ENCODE measurements at places on chromosomes 1 and 21.
A peak's percentile ranks its signal among the peaks of the same experiment; 100 is the strongest.

DNA sequence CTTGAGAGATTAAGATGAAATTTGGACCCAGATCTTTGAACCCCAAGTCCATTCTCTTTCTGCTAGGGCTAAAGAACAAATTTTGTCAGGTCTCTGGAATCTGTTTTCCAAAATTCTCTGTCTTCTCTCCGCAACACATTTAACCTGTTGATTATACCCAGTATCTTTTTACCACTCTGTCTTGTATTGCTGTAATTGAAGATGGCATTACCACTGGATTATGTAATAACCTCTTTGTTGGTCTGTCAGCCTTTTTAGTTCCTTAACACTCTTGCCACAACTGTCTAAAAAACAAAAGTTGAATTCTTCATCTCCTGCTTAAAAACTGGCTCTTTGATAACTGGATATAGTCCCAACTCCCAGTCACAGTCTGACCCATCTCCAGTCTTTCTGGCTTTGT lies 3.0 kb downstream of the SRP9 start:
- no peak for DNase-seq

DNA sequence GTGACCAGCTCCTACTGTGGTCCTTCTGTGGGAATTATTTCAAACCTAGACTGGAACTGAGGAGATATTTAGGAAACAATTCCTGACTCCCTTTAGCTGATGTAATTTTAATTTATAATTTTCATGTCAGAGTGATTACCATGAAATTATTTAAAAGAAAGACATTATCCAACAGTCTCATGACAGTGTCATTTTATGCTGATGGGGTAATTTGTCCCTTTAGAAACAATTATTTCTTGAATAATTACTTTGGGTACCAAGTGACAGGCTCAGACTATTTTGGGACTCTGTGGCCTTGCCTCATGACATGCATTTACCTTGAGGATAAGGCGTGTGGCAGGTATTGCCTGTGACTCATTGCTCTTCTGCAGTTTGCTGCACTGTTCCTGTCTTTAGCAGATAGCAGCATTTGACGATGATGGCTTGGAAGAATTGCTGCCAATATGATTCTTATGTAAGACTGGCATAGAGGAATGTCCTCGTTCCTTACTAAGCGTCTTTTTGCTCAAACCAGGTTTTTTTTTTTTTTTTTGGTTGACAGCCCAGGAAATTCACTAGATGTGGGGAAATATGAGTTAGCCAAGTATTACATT lies 206.0 kb upstream of the HMCN1 start:
- no peak for DNase-seq

DNA sequence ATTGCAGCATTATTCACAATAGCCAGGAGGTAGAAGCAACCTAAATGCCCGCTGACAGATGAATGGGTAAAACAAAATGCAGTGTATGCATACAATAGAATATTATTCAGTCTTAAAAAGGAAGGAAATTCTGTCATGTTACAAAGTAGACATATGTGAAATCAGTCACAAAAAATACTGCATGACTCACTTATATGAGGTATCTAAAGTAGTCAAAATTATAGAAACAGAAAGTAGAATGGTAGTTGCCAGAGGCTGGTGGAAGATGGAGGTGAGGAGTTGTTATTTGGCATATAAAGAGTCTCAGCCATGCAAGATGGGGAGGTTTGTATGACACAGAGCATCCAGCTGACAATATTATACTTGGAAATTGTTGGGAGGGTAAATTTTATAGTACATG lies 43.0 kb upstream of the EGLN1 start:
- DNase-seq = no peak

GRCh38 chr1:44909901-44910544 lies 67.0 kb upstream of the PTCH2 start:
- no peak for DNase-seq

DNA sequence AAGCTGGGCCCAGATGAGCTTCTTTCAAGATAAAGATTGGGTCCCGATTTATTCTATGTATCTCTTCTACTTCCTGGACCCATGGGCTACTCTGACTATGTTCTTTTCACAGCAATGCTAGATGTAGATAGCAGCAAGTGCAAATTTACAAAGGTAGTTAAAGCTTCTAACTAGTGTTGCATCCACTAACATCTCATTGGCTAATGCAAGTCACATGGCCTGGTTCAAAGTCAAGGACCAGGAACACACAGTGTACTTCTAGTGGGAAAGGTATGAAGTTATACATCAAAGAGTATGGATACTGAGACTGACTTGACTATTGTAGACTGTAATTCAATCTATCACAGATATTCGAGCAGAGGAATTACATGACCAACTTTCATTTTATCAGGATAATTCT lies 588.8 kb downstream of the PLA2G4A start:
- DNase-seq = no peak

DNA sequence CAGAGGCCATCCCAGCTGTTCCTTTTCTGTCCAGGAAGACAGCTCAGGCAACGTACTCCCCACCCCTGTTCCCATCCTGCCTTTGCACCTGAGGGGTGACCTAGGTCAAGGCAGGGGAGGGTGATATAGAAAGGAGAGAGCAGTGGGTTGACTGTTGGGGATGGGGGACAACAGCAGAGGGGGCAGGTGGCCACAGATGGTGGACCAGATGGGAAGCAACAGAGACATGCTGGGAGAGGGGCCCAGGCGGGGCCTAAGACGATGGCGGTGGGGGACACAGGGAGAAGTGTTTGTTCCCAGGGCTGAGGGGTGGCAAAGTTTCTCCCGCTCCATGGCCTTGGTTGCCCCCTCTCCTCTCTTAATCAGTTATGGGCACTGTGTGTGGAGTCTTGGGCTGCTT lies 6.3 kb downstream of the CELSR2 start:
- no peak for DNase-seq

DNA sequence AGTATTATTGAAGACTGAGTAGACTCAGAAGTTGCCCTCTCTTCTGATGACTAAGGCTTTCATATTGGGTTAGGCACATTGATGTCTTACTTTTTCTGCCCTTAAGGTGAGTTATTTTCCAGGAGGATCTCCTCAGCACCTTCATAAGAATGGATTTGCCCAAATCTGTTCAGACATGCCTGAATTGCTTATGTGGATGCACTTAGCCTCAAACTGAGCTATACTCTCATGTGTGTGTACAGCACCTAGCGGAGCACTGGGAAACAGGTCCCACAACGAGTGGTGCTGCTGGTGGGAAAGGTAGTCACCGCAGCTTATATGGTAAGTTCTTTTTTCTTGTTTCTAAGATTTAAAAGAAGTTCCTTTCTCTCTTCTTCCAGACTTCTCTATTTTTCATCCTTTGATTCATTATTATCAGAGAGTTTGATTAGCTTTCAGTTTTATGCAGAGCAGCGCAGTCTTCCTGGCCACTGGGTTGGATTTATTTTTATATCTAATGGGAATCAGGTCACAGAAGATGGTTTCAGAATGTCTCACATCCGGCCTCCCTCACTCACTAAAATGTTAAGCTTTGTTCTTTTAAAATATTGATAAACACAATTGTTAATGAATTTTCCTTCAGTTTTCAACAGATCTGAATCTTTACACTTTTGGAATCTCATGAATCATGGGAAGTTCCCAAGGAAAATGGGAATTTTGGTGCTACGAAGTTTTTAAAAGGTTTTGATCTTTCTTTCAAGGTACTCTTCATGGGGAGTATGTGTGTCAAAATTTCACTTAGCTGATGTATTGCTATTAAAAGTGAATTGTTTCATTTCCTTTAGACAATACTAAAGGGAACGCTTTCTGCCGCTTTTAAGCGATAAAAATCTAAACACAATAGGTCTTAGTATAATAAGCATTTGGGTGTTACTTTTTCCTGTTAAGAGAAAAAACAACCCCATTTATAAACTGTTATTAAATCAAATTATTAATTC lies 58.5 kb downstream of the EXTL2 start:
- no peak for DNase-seq

DNA sequence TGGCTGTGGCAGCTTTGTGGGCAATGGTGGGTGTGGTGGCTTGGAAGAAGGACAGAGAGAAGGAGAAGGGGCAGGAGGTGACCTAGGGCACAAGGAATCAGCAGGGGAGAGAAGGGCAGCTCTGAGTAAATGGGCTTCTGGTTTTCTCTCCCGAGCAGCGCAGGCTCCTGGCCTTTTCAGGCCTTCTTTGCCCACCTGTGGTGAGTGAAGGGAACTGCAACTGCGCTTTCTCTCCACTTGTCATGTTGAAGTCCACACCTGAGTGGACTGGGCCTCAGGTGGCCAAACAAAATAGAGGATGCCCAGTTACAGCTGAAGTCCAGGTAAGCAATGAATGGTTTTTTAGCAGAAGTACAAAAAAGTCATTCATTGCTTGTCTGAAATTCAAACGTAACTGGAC lies 29.4 kb upstream of the KCNA10 start:
- DNase-seq = no peak

- peak; percentile 76 for DNase-seq
Observed at GRCh38 chr1:111733183-111733991, 5.8 kb downstream of the INKA2 start.

DNA sequence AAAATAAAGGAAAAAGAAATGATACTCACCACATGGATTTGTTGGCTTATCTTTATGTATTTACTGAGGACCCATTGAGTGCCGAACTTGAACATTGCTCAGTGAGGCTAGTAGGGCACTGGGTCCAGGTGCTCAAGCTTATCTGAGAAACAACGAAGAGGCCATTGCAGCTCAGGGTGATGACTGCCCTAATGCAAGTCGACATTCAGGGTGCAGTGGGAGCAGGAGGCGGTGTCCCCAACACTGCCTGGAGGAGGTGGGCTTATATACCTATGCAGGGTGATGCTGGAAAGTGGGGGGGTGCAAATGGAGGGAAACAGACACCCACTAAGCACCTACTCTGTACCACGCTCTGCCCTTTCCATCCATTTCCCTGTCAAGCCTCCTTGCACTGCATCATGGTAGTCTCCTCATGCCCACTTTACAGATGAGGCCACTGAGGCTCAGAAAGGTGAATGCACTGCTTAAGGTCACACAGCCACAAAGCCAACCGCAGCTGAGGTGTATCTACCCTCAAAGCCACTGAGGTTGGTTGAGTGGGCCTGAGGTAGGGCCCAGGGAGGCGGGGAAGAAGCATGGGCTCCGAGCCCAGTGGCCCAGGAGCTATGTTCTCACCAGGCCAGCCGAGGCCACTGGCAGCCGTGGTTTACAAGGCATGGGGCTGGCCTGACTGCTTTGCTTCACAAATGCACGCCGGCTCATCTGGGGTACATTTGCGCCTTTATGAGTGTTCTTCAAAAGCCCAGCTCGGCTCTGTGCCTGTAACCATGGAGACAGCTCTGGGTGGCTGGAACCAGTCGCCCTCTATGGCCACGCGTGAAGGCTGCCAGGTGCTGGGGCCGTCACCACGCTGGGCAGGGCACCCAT lies 103.8 kb downstream of the EPHB2 start:
- peak; percentile 92 for DNase-seq

- no peak for DNase-seq
Observed at GRCh38 chr1:77511440-77511840, 171.0 kb downstream of the ZZZ3 start.

GRCh38 chr1:79304131-79304530 lies 297.6 kb upstream of the ADGRL4 start:
- no peak for DNase-seq

DNA sequence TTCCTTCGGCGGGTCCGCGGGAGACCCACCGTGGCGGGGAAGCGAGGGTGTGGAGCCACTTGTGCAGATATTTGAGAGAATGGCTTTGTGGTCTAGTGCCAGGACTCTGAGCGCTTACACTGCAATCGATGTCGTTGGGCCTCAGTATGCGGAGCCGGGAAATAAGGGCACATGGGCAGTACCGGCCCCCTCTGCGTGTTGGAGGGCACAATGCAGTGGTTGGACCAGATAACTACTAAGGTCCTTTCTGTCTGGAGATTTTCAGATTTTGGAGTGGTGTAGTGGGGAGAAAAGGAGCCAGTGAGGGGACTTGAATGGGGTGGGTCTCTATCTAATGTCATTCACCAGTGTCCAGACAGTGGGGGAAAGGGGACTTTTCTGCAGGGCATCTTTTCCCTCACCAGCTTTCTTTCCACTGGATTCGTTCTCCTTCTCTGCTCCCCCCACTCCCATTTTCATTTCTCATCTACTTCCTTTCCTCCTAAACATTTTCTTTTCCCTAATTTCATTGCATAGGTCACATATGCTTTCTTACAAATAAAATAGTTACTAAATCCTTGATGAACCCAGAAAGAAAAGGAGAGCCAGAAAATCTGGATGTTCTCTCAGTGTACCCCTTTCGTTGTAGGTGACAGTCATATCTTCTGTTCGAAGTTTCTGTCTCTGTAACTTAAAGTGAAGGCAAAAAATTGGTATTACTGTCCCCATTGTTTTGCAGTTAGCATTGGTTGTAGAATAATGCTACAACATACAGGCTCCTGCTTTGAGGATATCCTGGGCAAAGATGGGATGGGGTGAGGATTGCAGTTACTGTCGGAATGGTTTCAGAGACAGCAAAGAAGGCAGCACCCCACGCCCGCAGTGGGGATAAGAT lies 1.4 kb downstream of the ATF3 start:
- no peak for DNase-seq

- DNase-seq = peak; percentile 30
Observed at GRCh38 chr1:67429011-67429527, 1.1 kb downstream of the SERBP1 start.

GRCh38 chr1:42817976-42818375 lies 779 bp upstream of the SVBP start:
- no peak for DNase-seq

DNA sequence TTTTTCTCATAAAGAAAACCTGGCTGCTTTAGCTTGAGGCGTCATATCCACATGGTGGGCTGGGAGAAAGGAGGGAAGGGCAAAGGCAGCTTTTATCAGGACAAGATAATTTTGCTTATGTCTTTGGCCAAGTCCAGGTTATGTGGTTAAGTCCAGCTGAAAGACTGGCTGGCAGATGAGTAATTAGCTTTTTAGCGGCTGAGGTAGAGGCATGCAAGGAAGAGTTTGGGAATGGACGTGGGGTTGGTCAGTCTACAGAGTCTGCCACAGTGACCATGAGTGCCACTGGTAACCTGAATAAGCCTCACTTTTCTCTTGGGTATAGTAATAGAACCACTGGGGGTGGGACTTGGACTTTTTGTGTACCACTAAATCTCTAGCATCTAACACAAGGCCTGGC lies 39.8 kb downstream of the NEK7 start:
- DNase-seq = no peak

GRCh38 chr1:215376544-215377264 lies 190.4 kb upstream of the KCTD3 start:
- peak; percentile 23 for DNase-seq

DNA sequence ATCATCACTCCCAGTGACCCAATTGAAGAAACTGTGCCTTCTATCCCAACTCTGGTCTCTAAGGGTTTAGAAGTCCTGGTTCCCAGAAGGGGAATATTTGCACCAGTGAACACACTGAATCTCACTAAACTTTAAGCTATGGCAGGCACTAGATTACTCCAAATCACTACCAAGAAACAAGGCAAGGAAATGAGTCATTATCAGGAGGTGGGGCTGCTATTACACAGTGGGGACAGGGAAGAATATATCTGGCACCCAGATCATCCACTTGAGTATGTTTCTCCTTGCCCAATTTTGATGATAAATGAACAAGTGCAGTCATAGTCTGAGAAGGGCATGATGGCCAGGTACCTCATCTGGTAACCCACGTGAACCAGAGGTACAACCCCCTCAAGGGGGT lies 7.0 kb downstream of the MRPL9 start:
- DNase-seq = no peak

Data from femur (tissue), 1 donor.